PC-3 (cell line): ENCODE measurements at places on chromosomes 3 and 15.
A peak's percentile ranks its signal among the peaks of the same experiment; 100 is the strongest.

- no peaks in the 10 kb centered on the region for H3K4me1 ChIP-seq
- no peak overlapping the region for H3K27ac ChIP-seq
- H3K36me3 ChIP-seq: no peaks in the 10 kb centered on the region
- H3K27me3 ChIP-seq: peaks cover 32% of the 10 kb centered on the region
- no peak for DNase-seq
These were observed 112.7 kb downstream of the RAB11A start for GRCh38 chr15:65981837-65982626.

DNA sequence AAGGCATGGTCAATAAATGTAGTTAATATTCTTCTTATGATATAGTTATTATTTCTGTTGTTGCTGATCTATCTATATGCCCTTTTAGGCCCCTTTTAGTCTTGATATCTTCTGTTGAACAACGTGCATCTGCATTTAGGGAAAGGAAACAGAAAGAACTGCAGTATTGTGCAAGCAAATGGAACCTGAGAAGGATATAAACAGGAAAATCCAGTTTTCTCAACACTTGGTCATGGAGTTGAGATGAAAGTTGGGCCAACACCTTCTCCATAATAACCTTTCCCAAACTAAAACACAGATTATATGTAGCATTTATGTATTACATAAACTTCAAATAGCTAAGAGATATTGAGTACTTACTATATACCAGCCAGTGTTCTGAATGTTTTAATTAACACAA is 179.7 kb downstream of the ADAMTS9 start:
- no peaks in the 10 kb centered on the region for H3K27me3 ChIP-seq
- H3K4me1 ChIP-seq: no peaks in the 10 kb centered on the region
- H3K27ac ChIP-seq: no peak overlapping the region
- no peak overlapping the region for H3K4me3 ChIP-seq

DNA sequence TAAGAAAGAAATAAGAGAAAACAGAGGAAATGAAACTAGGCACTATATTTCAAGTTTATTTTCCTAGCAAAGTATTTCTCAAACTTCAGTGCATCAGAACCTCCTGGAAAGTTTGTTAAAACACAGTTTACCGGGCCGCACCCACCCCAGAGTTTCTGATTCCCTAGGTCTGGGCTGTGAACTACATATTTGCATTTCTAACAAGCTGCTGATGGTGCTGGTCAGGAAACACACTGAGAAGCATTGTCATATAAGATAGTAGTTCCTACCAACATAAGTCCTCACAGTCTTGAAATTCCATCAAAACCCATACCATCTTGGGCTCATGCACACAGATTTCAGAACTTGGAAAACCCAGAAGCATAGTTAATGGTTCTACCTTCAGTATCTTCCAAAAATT is 8.3 kb downstream of the SLC9A9 start:
- no peaks in the 10 kb centered on the region for H3K27me3 ChIP-seq
- H3K4me3 ChIP-seq: no peak overlapping the region
- no peak overlapping the region for H3K27ac ChIP-seq
- DNase-seq: no peak
- no peaks in the 10 kb centered on the region for H3K36me3 ChIP-seq

DNA sequence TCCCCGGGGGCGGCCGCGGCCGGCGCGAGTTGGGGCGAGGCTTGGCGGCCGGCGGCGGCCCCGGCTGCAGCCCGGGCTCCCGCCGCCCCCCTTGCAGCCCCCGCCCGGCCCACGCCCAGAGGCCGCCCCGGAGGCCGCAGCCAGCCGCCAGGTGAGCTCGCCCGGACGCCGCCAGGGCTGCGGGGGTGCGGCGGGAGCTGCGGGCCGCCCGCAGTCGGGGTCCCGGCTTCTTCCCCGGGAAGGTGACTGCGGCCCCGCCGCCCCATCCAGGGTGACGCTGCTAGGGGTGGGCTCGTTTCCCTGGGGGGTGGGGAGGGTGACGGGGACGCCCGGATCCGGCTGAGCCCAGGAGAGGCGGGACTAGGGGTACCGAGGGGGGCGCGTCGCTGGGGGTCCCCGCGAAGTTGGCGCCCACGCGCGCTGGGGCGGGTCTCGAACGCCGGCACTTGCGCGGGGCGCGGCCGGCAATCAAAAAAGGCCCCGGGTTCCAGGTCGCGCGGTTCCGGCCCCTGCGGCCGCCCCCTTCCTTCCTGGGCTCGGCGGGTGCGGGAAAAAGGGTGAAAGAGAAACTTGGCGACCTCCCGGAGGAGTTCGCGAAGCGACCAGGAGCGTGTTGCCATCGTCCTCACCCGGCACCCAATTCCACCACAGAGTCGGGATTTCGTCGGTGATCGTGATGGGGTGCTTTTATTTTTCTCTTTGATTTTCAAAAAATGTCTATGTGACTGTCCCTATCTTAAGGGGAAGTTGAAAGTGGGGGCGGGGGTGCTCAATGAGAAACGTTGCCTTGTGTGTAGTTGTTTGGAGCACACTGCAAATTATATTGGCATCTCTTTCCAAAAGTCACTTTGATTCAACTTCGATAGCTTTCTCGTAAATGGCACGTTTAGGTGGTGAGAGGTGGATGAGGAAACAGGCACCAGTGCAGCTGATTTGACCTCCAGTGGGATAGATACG is 619 bp downstream of the ATXN7 start:
- no peaks in the 10 kb centered on the region for H3K27me3 ChIP-seq
- no peaks in the 10 kb centered on the region for H3K36me3 ChIP-seq
- H3K27ac ChIP-seq: peak overlapping the region; percentile 25
- H3K4me3 ChIP-seq: peak overlapping the region; percentile 76
- H3K4me1 ChIP-seq: 0 out of 2 replicates have a peak, but pooled peaks cover 5% of the 10 kb centered on the region

- H3K36me3 ChIP-seq: no peaks in the 10 kb centered on the region
- H3K27me3 ChIP-seq: no peaks in the 10 kb centered on the region
- no peak for DNase-seq
- H3K4me1 ChIP-seq: 0 out of 2 replicates have a peak, but pooled peaks cover 5% of the 10 kb centered on the region
These were observed 70.4 kb downstream of the SATB1 start for GRCh38 chr3:18354701-18355100.

DNA sequence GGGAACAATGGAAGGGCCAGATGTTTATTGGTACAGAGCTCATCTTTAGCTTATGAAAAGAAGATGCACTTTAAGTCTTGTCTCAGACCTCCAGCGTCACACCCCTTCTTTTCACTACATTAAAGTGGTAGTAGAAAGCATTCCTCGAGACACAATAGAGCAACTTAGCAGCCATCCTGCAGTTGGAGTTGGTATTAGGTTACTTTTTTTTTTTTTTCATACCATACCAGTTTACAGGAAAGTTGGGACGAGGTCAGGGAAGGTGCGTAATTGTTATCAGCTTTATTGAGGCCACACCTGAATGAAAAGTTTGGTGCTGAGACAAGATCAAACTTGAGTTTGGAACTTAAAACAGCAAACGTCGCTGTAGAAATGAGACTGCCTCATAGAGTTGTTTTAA is 203.8 kb downstream of the SOX2 start:
- peaks cover 35% of the 10 kb centered on the region for H3K4me1 ChIP-seq
- H3K4me3 ChIP-seq: no peak overlapping the region
- no peaks in the 10 kb centered on the region for H3K36me3 ChIP-seq
- no peak overlapping the region for H3K27ac ChIP-seq
- no peak for DNase-seq

DNA sequence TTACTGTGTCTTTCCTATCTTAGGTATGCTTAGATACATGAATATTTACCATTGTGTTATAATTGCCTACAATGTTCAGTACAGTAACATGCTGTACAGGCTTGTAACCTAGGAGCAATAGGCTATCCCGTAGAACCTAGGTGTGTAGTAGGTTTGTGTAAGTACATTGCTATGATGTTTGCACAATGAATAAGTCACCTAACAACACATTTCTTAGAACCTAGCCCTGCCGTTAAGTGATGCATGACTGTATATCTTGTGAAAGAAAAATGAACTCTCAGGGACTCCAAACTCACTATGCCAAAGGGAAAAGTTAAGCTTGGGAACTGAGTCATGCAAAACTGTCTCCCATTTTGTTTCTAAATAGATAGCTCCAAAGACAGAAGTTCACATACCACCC is 91.5 kb upstream of the ACP3 start:
- no peak overlapping the region for H3K4me3 ChIP-seq
- H3K27me3 ChIP-seq: no peaks in the 10 kb centered on the region
- DNase-seq: peak; percentile 89
- peaks cover 11% of the 10 kb centered on the region for H3K4me1 ChIP-seq
- peak overlapping the region; percentile 91 for H3K27ac ChIP-seq

- H3K27me3 ChIP-seq: 0 out of 2 replicates have a peak, but pooled peaks cover 4% of the 10 kb centered on the region
- DNase-seq: no peak
- no peaks in the 10 kb centered on the region for H3K4me1 ChIP-seq
- no peak overlapping the region for H3K27ac ChIP-seq
- H3K4me3 ChIP-seq: no peak overlapping the region
- H3K36me3 ChIP-seq: no peaks in the 10 kb centered on the region
These were observed 268.0 kb upstream of the PROK2 start for GRCh38 chr3:72052841-72053409.

DNA sequence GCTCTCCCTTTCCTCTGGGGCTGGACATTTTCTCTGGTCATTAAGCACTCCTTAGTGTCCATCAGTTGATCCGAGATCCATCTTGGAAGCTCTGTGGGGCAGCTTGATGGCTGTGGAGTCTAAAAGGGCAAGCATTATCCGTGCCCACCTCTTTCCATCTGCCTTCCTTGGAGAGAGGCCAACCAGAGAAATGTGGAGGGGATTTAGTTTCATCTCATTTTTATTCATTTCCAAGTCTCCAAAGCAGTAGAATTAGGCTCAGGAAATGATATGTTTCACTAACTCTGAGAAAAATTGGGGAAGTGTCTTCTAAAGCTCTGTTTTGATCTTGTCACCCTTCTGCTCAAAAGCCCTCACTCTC is 95.9 kb upstream of the KLHL25 start:
- no peak for DNase-seq
- H3K27ac ChIP-seq: no peak overlapping the region
- no peaks in the 10 kb centered on the region for H3K4me1 ChIP-seq
- H3K27me3 ChIP-seq: peaks cover 73% of the 10 kb centered on the region
- H3K4me3 ChIP-seq: no peak overlapping the region

DNA sequence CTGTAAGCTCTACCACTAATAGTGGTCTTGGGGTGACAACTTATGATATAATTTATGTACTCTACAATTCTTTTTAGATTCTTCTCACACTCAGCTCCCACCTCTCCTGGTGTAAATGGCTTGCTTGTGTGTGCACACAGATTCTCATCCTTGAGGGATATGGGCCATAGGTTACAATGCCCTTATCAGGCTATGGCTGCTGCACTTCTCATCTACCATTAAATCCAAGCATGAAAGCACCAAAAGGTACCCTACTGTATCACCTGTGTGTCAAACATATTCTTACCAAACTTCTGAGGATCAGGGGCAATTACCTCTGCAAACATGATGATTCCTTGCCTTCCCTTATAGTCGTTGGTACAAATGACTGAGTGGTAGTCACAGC is 891.9 kb downstream of the SQOR start:
- DNase-seq: no peak
- H3K4me1 ChIP-seq: no peaks in the 10 kb centered on the region
- no peak overlapping the region for H3K4me3 ChIP-seq
- no peak overlapping the region for H3K27ac ChIP-seq

- H3K4me3 ChIP-seq: no peak overlapping the region
- H3K27ac ChIP-seq: no peak overlapping the region
- H3K36me3 ChIP-seq: no peaks in the 10 kb centered on the region
- no peak for DNase-seq
These were observed 49.7 kb upstream of the TPRG1 start for GRCh38 chr3:189122110-189122509.
